OCI-LY7 (cell line): ENCODE measurements at places on chromosomes 6 and 20.

GRCh38 chr6:12943549-12943948 is 227.0 kb downstream of the PHACTR1 start:
- no peak for DNase-seq

GRCh38 chr6:44245912-44246662 is 814 bp upstream of the HSP90AB1 start:
- peak; percentile 90 for DNase-seq

DNA sequence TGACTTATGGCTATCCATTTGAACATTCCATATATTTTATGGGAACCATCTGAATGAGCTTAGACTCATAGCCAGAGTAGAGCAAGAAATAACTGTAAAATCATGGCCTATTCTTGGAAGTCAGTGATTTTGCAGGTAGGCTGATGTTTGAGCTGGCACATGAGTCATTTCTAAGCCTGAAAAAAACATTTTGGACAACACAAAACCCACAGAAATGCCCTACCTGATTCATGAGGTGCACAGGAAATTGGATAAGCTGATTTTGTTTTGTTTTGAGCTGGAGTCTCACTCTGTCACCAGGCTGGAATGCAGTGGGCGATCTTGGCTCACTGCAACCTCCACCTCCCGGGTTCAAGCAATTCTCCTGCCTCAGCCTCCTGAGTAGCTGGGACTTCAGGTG is 443.0 kb downstream of the PKHD1 start:
- DNase-seq: no peak

- no peak for DNase-seq
Measured at GRCh38 chr6:89873721-89874120, 20.5 kb upstream of the GJA10 start.

DNA sequence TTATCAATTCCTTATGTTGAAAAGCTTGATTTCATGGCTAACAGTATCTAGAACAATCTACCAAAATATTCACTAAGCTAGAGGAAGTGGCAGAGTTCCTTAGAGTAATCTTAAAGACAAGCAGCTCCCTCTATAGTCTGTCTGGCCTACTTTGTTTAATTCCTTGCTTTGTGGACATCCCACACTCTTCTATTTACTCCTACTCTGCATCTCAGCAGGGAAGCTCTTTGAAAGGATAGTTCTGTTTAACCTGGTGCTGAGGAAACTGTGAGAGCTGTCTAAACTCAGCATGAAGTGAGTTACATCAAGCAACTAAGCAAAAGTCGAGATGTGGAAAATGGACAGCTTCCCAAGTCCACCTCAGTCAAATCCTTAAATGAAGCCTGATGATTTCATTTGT is 4.3 kb downstream of the REV3L start:
- peak; percentile 74 for DNase-seq

GRCh38 chr6:134015719-134016557 is 36.5 kb downstream of the SLC2A12 start:
- no peak for DNase-seq

DNA sequence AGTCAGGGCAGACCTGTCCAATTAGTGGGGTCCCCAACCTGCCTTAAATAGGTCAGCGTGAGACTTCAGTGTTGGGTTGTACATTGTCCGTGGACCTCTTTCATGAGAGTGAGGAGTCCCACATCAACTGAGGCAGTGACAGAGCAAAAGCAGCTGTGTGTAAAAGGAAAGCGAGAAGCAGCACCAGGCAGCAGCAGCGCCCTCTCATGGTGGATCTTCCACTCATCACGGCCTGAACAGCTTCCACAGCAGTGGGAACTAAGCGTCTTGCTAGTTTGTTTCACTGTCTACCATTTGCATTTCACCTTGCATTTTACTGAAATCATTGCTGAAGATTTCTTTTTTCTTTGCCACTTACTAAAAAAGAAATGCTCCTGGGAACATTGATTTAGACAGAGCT is 333.8 kb downstream of the PKHD1 start:
- DNase-seq: peak; percentile 4

DNA sequence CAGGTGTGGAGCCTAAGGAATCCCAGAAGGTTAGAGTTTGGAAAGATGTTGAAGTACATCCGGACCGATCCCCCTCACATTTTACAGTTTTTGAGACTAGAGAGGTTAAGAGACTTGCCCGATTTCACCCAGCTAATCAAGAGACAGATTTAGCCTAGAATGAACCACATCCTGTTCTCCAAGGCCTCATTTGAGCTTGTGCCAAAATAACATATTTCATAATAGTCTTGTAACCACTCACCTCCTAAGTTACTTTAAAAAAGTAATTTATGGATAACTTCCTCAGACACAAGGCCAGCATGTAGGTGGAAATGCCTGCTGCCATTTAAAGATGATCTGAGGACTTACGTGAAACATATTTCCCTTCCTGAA is 39.8 kb upstream of the ARHGAP18 start:
- peak; percentile 53 for DNase-seq

DNA sequence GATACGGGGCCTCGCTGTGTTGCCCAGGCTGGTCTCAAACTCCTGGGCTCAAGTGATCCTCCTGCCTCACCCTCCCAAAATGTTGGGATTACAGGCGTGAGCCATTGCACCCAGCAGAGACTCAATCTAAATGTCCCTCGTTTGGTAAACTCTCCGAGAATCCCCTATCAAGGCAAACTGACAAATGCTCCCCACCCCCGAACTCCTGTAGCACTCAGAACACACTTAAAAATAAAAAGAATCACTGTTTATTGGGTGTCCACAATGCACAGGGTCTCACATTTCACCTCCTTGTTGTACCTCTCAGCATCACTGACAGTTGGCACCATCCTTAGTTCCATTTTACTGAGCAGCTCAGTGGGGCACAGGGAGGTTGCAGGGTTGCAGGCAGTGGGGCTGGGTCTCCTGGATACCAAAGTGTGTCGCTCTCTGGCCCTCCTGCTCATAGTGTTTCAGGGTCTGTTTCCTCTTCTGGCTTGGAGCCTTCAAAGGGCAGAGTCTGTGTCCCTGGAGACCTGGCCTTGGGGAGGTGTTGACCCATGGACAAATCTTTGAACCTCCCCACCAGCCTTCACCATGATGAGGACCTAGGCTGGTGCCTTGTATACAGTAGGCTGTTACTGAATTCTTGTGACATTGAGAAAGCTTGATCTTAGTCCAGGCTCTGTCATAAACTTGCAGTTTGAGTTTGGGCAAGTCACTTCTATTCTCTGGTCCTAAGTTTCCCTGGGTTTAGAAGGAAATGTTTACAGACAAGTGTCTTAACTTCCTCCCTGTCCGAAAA is 8.5 kb upstream of the SRC start:
- no peak for DNase-seq

DNA sequence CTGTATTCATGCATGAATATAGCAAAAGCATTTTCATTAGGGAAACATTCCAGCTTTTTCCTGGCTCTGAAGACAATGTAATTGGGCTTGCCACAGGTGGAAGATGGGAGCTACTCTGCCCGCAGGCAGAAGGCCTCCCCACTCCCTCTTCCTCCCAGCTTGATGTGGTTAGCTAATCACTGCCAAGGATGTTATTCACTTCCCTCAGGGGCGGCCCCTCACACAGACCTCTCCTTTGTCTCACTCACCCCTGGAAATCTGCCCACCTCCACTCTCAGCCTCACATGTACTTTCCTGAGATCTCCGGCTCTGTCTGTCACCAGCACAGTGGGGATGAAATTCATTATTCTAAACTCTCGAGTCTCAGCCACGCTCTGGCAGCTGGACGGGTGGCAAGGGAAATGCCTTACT is 100.7 kb downstream of the ANKRD60 start:
- no peak for DNase-seq
